ENCODE measurements at places on chromosomes 6 and 20.

DNA sequence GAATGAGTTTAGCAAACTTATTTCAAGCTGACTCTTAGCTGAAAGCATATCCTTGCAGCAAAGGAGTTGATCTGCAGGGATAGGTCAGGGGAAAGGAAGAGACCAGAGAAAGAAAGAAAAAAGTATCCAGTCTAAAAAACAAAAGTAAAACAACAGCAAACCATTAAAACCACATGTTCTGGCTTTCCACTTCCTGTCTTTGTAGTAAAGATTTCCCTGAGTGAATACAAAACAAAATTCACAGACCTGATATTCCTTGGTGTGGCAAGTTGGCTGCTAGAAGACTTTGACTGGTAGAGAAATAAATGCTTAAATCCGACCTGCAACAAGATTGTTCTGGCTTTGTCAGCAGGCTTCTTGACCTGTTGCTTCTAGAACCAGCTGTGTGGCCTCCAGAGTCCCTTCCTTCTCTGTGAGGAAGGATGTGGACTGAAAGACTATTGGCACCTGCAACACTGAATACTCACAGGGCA lies 23.4 kb upstream of the MCM3 start:
- no peak for DNase-seq

- no peak for DNase-seq
These were observed 97.4 kb upstream of the CNR1 start for GRCh38 chr6:88263591-88263990.

DNA sequence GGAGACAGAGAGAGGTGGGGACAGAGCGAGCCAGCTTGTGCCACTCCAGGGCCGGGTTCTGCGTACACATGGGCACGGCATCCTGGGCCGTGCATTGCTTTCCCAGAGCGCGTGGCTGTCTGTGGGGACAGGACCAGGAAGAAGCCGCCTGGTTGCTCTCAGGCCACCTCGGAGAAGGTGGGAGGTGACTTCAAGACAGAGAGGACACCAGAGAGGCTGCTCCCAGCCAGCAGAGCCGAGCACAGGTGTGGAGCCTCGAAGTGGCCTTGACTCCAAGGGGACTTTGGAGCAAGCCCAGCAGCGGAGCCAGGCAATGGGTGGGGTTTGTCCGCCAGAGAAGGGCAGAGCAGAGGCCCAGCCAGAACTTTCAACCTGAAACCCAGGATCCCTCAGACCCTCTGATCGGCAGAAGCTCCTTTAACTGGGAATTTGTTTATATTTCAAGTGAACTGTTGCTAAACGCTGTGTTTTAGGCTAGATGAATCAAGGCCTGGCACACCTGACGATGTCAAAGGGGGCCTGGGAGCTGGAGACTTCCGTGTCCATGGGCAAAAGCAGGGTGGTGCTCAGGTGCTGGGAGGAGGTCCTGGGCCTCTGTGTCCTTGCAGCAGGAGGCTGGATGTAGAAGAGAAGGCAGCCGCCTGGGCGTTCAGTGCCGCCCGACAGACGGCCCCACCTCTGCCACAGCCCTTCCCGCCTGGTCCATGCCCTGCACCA lies 262.1 kb downstream of the DLL1 start:
- no peak for DNase-seq

DNA sequence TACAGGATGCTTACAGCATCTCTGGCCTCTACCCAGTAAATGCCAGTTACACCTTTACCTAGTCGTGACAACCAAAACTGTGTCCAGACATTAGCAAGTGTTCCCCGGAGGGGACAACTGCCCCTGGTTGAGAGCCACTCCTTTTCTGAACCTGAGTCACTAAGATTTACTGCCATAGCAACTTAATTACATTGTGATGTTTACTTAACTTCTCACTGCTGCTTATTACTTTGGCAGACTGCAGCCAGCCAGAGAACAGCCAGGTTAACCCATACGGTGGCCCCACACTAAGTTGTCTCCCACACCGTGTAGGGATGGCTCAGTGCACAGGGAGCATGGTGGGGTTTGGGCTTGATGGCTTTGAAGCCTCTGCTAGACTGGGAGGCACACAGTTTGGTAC lies 204.7 kb upstream of the SULF2 start:
- no peak for DNase-seq

DNA sequence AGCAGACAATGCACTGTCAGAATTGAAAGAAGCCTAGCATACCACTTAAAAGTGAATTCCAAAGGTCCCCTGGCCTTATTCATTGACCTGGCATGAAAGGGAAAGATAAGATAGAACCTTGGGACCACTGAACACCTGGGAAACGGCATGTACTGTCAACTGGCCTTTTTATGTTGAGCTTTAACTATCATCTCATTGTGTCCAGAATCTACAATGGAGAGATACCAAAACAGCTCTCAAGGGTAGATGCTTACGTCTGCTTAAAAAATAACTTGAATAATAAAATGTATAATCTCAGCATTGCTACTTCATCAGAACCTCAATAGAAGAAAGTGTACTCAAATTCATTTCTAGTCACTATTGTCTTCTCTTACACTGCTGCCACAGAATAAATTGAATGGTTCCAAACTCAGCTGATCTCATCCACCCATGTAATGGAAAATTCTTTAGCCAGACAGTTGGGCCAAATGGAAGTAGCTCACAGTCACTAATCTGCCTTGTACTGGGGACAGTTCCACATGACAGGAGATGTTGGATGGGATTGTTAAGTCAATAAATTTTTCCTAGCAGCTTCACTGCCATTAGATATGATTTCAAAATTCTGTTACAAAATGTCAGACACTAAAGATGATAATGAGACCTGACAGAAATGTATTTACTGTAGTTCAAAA lies 93.8 kb downstream of the MLIP start:
- DNase-seq: no peak

- no peak for DNase-seq
These were observed 158.3 kb upstream of the CST7 start for GRCh38 chr20:24790746-24791283.

DNA sequence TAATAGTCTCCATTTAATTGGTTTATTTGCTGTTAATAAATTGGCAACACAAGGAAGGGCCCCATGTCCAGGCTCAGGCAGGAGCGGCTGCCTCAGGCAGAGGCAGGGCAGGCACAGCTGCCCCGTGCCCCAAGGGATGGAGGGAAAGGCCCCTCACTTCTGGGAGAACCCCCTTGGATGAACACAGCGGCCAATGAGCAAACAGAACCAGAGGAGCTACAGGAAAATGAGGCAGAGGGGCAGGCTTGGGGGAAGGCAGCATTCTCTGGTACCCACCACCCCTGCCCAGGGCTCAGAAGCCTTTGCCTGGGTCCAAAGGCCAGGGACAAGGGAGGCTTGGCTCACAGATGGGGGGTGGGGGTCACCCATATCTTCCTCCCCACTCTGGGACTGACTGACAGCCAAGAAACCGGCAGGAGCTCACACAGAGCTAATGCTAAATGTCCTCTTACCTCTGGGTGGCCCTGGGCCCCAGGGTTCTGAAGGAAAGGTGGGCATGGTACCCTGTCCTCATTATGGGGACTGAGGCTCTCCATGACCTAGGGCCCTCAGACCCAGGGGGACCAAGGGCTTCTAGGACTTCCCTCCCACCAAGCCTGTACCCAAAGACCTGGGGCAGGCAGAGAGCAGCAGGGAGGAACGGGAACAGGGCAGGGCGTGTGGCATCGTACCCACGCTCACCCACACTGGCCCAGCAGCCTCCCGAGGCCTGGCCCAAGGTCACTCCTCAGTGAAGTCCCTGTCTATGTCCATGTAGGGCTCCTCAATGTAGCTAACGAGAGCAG lies 47.0 kb downstream of the MYH7B start:
- DNase-seq: no peak

- no peak for DNase-seq
These were observed 36.1 kb downstream of the BLOC1S5 start for GRCh38 chr6:8027965-8028651.

DNA sequence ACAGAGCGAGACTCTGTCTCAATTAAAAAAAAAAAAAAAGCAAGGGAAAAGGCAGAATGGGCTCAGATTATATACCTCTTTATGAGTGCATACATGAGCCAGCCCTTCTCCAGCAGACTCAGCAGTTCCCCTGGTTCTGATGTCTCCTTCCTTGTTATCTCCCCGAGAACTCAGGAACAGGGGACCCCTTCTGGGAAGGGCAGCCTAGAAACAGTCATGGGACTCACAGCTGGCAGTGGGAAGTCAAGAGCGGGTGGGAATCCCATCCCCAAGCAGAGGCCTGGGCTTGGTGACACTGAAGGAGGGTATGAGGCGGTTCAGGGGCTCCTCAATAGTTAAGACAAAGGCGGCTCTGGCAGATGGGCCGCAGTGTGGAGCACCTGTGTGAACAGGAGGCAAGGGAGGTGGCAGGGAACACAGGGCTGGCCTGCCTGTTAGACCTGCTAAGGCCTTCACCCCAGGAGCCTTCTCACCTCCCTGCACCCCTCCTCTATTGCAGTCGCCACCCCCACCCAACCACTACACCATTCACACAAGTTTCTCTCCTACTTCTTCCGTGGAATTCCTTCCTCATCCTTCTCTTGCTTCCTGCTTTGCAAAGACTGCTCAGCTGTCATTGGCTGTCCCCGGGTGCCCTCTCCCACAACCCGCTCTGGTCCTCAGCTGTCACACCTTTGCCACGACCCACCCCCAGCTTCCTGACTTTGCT lies 29.7 kb upstream of the MDFI start:
- DNase-seq: no peak
